Hematopoietic multipotent progenitor cell (in vitro differentiated cells): ENCODE measurements at places on chromosomes 4 and X.
A peak's percentile ranks its signal among the peaks of the same experiment; 100 is the strongest.

DNA sequence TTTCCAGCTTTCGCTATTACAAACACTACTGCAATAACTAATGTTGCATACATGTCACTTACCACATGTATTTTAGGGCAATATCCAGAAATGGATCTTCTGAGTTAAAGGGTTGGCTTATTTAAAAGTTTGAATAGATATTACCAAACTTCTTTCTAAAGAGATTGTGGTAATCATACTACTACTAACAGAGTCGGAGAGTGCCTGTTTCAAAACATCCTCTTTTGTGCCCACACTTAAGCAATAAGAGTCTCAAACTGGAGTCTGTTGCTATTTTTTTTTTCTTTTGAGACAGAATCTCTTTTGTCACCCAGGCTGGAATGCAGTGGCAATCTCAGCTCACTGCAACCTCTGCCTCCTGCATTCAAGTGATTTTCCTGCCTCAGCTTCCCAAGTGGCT is 35.8 kb downstream of the FGFBP1 start:
- no peak for DNase-seq

- no peak for DNase-seq
Observed at GRCh38 chr4:122479935-122480416, 23.5 kb upstream of the IL2 start.

GRCh38 chrX:110163488-110163887 is 154.4 kb downstream of the AMMECR1 start:
- no peak for DNase-seq

- DNase-seq, result no peak
Observed at GRCh38 chr4:32932156-32932555, 2212.0 kb downstream of the PCDH7 start.

DNA sequence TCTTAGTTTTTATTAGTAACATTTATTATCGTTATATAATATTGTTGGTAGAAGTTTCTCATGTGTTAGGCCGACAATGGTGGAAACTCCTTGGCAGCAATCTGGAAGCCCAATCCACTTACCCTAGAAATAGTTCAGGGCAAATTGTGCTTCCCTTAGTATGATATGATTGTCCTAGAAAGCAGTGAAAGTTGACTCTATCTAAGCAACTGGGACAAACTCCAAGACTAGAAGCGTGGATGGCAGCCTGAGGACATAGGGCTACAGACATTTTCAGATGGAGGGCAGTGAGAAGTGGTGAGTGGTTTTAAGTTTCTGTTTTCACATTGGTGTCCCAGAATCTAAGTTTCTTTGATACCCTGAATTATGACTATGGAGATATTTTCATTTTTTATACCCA is 63.3 kb upstream of the TRPC3 start:
- DNase-seq, result no peak

GRCh38 chr4:14857981-14858380 is 144.3 kb upstream of the CPEB2 start:
- DNase-seq, result no peak

- no peak for DNase-seq
Observed at GRCh38 chr4:91488946-91489345, 814.8 kb upstream of the GRID2 start.

DNA sequence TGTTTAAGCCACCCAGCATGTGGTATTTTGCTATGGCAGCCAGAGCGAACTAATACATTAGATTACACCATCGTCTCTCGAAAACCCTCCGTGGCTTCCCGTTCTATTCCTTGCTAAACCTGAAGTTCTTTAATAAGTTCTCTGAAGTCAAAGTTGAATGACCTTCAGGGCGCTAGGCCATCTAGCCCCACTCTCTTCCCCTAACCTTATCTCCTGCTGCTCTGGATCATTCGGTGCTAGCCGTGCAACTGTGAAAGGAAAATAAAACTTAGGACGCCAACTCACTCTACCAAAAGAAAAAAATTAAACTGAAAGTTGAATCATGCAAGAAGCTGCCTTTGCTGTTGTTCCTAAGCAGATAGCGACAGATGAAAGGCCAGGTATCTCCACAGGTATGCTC is 40.0 kb downstream of the CHRNA9 start:
- DNase-seq, result no peak

DNA sequence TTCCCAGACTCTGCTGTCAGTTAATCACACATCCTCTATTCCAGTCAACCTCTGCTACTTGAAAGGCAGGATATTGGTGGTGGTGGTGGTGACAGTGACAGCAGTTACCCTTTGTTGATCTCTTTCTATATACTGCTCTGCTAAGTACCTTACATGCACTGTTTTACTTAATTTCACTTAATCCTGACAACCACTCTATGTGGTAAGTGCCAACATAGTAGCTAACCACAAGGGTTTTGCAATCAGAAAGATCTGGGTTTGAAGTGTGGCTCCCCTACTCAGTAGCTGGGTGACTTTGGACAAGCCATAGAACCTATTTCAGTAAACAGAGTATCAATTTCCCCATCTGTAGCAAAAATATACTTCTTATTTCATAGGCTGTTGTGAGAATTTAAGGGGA is 24.2 kb upstream of the F9 start:
- DNase-seq, result no peak

- no peak for DNase-seq
Observed at GRCh38 chr4:153518637-153519389, 52.7 kb downstream of the TMEM131L start.

- no peak for DNase-seq
Observed at GRCh38 chrX:107775000-107775733, 420 bp downstream of the TSC22D3 start.

GRCh38 chr4:37964734-37965457 is 4.7 kb downstream of the PTTG2 start:
- no peak for DNase-seq

GRCh38 chr4:1516261-1516660 is 110.0 kb upstream of the NKX1-1 start:
- DNase-seq, result no peak

GRCh38 chr4:124783847-124784246 is 71.3 kb upstream of the ANKRD50 start:
- no peak for DNase-seq

DNA sequence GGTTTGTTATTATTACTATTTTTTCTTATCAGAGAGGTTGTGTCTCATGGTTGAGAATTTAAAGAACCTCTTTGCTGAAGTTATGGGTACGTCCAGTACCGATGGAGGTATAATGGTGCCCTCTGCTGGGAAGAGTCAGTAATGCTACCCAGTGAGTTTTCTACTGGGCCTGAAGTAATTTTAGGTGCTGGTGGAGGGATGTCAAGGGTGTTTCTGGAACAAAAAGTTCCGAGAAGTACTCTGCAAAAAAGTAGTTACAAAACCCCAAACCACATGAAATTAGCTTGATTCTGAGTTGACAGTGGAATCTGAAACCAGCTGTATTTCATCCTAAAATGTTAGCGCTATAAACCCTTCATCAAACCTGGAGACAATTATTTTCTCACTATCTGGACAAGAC is 102.5 kb upstream of the MID1 start:
- DNase-seq, result peak; percentile 14

- no peak for DNase-seq
Observed at GRCh38 chr4:181176306-181176705, 1066.9 kb upstream of the TENM3 start.

GRCh38 chrX:137748827-137749226 is 182.9 kb downstream of the ZIC3 start:
- no peak for DNase-seq

- DNase-seq, result no peak
Observed at GRCh38 chr4:112199041-112199440, 32.5 kb upstream of the AP1AR start.

GRCh38 chr4:138034871-138035270 is 207.3 kb downstream of the SLC7A11 start:
- DNase-seq, result no peak

DNA sequence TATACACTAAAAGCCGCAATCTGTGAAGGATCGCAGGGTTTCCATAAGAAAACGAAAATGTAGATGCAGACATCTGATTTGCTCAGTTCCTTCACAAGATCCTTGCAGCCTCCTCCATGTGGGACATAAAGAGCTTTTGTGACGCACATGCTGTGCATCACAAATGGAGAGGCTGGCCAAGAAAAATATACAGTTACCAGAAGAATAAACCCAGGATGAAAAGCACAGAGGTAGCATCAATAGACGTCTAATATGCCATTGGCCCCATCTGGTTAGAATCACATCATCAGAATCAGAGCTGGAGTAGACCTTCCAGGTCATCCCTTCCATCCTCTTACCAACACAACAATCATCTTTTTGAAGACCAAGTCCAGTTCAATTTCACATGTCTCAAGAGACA is 517.4 kb downstream of the RAB28 start:
- DNase-seq, result no peak

GRCh38 chr4:6456450-6456849 is 16.0 kb downstream of the PPP2R2C start:
- no peak for DNase-seq

DNA sequence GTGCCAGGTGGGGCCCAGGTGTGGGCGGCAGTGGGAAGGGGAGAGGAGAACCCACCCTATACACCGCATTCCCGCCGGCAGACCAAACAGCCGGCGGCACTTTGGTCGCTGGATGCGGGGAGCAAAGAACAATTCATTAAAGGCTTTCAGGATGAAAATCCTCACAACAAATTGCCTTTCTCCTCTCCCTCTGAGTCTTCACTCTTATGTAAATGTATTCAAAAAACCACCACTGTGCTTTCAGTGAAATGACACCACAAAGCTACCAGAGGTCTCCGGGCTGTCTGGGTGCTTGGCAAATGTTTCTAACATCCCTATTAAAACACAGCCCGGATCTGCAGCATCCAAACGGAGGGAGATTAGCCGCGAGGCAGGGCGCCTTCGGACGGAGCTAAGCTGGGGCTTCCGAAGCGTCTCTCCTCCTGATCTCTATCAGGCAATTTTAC is 171.8 kb upstream of the TBL1X start:
- DNase-seq, result no peak

DNA sequence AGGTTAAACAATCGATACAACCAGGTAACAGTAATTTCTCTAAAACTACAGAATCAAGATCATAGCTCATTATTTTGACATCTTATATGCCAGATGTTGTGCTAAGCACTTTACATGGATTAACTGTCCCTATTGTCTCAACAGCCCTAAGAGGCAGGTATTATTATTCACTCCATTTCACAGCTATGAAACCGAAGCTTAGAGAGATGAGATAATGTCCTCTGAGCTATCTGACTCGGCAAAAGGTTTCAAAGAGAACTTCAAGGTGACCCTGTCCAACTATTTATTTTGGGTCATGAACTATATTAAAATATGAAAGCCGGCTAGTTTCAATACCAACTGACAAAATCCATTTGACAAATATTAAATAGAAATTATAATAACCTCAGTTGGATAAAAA is 10.3 kb downstream of the SLC25A5 start:
- no peak for DNase-seq

GRCh38 chrX:101931136-101931487 is 715 bp downstream of the ZMAT1 start:
- DNase-seq, result peak; percentile 22

DNA sequence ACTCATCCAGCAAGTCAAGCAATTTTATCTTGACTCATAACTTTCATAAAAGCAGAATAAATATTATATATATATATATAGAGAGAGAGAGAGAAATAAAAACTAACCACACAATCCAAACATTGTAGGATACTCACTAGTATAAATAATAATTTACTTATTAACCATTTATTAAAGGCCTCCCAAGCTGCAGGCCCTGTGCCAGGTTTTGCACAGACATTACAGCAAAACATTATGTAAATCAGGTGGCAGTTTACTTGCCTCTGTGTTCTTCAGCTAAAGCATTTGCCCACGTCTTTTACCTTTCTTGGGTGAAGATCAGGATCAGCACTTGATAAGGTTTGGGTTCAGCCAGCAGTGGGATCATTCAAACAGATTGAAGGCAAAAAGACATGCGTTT is 75.6 kb downstream of the CLDN22 start:
- DNase-seq, result no peak

DNA sequence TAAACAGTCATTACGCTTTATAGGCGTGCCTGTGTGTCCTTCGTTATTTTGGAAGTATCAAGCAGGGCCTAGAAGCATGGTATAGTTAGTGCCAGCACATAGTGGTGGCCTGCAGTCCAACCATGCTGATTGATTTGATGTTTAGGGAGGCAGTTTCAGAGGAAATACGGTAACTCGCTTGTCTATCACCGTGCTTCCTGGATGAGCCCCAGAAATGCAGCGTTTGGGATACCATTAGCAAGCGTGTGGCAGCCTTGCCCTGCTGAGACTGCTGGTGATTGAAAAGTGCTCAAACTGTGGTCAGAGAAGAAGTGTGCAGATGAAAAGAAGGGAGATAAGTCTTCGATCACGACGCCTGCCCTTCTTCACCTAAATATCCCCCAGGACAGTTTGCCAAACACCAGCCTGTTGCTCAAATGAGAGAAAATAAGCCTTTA is 158.4 kb downstream of the CHIC2 start:
- DNase-seq, result no peak

DNA sequence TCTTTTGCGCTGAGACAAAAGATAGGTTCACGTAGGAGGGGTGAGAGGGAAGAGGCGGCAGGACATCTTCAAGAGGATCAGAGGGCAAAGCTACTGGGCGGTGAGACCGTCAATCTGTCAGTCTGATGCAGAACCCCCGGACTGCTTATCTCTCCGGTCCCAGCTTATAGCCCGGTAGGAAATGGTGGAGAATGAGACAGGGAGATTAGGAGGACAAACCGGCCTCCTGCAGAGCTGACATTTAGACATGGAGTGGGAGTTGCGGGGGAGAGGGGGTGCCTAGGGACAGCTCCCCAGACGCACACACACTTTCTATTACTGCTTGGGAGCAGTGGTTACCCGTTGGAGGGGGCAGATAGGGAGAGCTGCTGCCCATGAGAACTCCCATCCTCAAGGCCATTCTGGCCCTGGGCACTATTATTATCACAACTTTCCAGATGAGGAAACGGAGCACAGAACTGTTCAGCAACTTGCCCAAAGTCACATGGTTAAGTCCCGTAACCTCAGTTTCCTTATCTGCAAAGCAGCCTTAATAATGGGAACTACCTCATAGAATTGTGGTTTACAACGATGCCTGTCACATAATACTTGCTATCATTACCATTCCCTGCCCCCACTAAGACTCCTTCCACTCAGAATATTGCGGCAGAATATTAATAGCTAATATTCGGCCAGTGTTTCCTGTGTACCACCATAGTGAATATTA is 1.1 kb upstream of the HDAC6 start:
- DNase-seq, result peak; percentile 58

DNA sequence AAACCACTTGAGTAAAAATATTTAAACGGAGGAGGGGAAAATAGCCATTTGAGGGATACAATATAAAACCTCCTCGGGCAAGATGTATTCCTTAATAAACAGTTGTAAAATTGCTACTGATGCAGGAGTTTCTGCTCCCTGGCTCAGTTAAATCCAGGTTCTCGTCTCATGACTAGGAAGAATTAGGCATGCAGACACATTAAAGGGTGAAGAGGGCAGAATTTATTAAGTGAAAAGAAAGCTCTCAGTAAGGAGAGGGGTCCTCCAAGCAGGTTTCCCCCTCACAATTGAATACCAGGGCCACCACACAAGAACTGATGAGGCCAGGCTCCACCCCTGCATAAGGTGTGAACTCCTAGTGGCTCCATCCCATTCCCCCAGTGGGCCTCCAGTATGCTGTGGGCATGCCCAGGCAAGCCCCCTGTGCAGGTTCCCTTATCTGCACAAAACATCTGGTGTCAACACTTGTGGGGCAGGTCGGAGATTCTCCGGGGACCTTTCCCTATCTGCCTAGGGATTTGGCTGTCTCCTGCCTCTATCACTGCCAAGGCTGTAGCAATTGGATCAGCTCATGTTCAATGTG is 80.4 kb downstream of the HS6ST2 start:
- no peak for DNase-seq
